ENCODE measurements at places on chromosomes 3 and 15.
A peak's percentile ranks its signal among the peaks of the same experiment; 100 is the strongest.

DNA sequence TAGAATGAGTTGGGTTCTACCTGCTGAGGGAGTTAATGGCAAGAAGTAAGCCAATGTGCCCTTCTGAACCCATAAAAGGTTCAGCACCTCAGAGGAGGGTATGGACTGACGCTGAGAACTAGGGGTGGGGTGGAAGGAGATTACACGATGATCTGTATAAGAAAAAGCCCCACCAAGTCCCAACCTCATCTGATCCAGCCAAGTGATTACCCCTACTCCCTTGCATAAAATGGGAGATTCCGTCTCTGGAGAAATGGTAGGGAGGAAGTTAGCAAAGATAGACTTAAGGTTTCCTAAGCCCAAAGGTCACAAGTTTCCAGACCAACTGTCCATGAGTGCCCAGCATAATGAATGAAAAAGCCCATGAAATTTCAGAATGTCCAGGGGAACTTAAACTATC is 7.1 kb upstream of the DVL3 start:
- DNase-seq, result no peak

DNA sequence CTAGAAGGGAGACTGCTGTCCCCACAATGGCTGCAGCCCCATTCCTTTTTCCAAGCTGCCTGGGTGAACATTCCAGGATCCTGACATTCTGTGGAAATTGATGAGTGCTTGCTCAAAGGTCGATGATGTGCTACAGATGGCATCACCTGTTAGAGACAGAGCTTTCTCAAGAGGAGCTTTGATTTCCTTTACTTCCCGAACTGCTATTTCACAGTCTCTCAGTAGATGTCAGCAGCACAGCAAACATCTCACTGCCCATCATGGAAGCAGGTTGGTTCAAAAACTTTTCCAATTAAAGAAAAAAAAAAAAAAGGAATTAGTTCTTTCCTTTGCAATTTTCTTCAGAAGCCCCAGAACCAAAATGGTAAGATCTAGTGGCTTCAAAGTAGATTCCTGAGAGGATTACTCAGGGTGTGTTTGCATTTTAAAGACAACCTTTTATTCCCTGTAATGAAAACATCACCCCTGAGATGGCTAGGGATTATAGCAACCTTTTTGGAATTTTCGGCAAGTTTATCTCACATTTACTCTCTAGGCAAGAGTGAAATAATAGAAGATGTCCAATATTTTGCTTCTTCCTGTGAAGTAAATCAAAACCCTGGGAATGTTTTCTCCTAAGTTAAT is 44.8 kb downstream of the POLR2M start:
- peak; percentile 23 for DNase-seq

GRCh38 chr15:31106495-31107300 is 5.2 kb upstream of the TRPM1 start:
- no peak for DNase-seq

DNA sequence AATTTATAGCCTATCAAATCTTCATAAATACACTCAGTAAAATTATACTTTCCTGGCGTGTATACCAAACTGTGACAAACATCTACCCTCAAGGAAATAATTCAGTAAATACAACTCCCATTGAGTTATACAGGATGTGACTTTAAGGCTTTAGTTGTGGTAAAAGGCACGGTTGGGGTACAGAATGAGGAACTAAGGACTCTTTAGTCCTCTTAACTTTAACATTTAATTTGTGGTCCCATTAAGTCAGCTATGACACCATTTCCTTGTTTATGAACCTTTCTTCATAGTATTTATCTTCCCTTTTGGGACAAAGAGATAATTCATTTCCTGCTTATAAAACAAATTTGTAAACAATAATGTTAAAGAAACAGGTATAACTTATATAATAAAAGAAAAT is 30.2 kb downstream of the IFT80 start:
- no peak for DNase-seq

- peak; percentile 91 for DNase-seq
Observed at GRCh38 chr3:194333212-194333980, 17.7 kb downstream of the CPN2 start.

Measured in BE2C (cell line).